Aorta (tissue), 5 donors: ENCODE measurements at places on chromosomes 2 and 18. TPM values are rescaled to one million over a fixed set of nuclear protein-coding genes. Genes with fewer than 3 reads are reported as not detected.

NOSTRIN gene
- total RNA-seq = 46.4 TPM

RNF103 gene
- total RNA-seq = 31.0 TPM

DOK6 gene
- total RNA-seq = 6.3 TPM

OSBPL6 gene
- total RNA-seq = 2.1 TPM

ATIC gene
- total RNA-seq = 41.0 TPM

EN1 gene
- not detected for total RNA-seq

CTIF gene
- 113 TPM for total RNA-seq

ERFE gene
- total RNA-seq = 0.96 TPM

CDH2 gene
- total RNA-seq = 10.1 TPM

FEV gene
- not detected for total RNA-seq

LIMS3 gene
- total RNA-seq = 21.7 TPM

TUBA4B gene
- not detected for total RNA-seq
